ENCODE measurements at places on chromosomes 4 and X. TPM values are rescaled to one million over a fixed set of nuclear protein-coding genes. Genes with fewer than 3 reads are reported as not detected.

Gene ATP7A
- 7.6 TPM for total RNA-seq

GRCh38 chrX:23317799-23318724 is 16.6 kb upstream of the PTCHD1 start:
- H3K27me3 ChIP-seq: peaks cover 4% of the 10 kb centered on the region
- H3K4me3 ChIP-seq: no peak overlapping the region
- no peak overlapping the region for H3K27ac ChIP-seq
- no peaks in the 10 kb centered on the region for H3K4me1 ChIP-seq
- DNase-seq: peak; percentile 69
- no peaks in the 10 kb centered on the region for H3K36me3 ChIP-seq

- no peak overlapping the region for H3K27ac ChIP-seq
- no peak overlapping the region for H3K4me3 ChIP-seq
- no peaks in the 10 kb centered on the region for H3K4me1 ChIP-seq
- H3K36me3 ChIP-seq: no peaks in the 10 kb centered on the region
These were observed 160.3 kb upstream of the GPC4 start for GRCh38 chrX:133575501-133576136.

DNA sequence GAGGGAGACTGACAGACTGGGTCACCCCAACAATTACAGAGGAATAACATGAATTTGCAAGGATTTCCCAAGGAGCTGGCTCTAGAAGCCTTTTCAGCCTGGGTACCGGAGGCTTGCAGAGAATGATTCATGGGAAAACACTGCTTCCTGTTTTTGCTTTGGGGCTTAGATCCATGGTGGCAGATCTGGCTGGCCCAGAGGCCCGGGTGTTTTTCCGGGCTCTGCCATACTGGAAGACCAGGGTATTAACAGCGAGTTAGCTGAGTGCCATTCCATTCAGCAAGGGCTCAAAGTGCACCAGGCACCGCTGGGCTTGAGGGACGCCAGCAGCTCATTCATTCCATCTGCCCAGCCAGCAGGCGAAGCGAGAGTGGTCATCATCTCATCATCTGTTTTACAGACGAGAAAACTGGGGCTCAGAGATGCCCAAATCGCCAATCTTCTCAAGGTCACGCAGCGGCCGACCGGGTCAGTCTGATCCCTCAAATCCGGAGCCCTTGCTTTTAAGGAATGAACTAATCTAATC is 1.3 kb downstream of the WDR1 start:
- H3K27me3 ChIP-seq: no peaks in the 10 kb centered on the region
- peaks cover 71% of the 10 kb centered on the region for H3K4me1 ChIP-seq
- no peak for DNase-seq
- H3K27ac ChIP-seq: peak overlapping the region; percentile 95
- peak overlapping the region; percentile 98 for H3K4me3 ChIP-seq
- peaks cover 55% of the 10 kb centered on the region for H3K36me3 ChIP-seq

- DNase-seq: no peak
- H3K4me1 ChIP-seq: no peaks in the 10 kb centered on the region
- H3K27me3 ChIP-seq: peaks cover 9% of the 10 kb centered on the region
- no peak overlapping the region for H3K27ac ChIP-seq
- H3K36me3 ChIP-seq: no peaks in the 10 kb centered on the region
These were observed 27.7 kb downstream of the NHSL2 start for GRCh38 chrX:71938371-71938770.

- DNase-seq: no peak
- no peak overlapping the region for H3K4me3 ChIP-seq
- H3K27ac ChIP-seq: no peak overlapping the region
- peaks cover 3% of the 10 kb centered on the region for H3K4me1 ChIP-seq
- H3K27me3 ChIP-seq: no peaks in the 10 kb centered on the region
- H3K36me3 ChIP-seq: peaks cover 38% of the 10 kb centered on the region
These were observed 5.8 kb downstream of the GTPBP6 start for GRCh38 chrX:312621-313331.

DNA sequence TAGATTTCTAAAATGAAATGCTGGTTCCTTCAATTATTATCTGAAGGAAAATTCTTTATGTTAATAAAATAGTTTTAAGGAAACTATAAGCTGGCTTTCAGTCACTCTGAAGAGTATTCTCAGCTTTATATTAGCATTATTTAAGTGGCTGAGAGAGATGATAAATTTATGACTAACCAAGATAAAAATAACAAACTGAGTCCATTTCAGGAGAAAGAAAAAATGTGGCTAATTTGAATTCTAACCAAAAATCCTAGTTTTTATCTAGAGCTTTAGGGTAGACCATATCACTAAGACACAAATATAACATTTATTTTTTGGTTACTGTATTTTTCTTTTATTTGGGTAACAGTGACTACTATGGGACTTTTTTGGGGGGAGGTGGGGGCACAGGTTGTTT is 59.4 kb upstream of the NAP1L5 start:
- H3K27ac ChIP-seq: no peak overlapping the region
- no peak overlapping the region for H3K4me3 ChIP-seq
- H3K4me1 ChIP-seq: peaks cover 5% of the 10 kb centered on the region
- H3K27me3 ChIP-seq: no peaks in the 10 kb centered on the region

Gene TMPRSS11D
- not detected for total RNA-seq

GRCh38 chr4:38323141-38323641 is 340.8 kb upstream of the KLF3 start:
- H3K27ac ChIP-seq: no peak overlapping the region
- peaks cover 29% of the 10 kb centered on the region for H3K4me1 ChIP-seq
- H3K27me3 ChIP-seq: peaks cover 11% of the 10 kb centered on the region
- peak; percentile 42 for DNase-seq
- no peak overlapping the region for H3K4me3 ChIP-seq
- peaks cover 5% of the 10 kb centered on the region for H3K36me3 ChIP-seq

DNA sequence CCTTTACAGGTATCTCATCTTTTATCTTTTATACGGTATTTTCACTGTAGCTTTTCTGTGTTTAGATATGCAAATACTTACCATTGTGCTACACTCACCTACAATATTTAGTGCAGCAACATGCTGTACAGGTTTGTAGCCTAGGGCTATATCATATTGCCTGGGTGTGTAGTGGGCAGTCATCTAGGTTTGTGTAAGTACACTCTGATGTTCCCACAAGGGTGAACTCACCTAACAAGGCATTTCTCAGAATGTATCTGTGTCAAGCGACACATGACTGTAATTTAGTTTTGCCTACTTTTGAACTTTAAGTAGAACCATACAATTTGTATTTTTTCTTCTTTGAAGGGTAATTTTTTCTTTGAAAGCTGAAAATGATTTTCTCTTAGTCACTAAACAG is 54.2 kb upstream of the SLC10A4 start:
- H3K36me3 ChIP-seq: peaks cover 8% of the 10 kb centered on the region
- H3K27me3 ChIP-seq: no peaks in the 10 kb centered on the region
- H3K27ac ChIP-seq: no peak overlapping the region
- peaks cover 36% of the 10 kb centered on the region for H3K4me1 ChIP-seq

Gene TMEM255A
- total RNA-seq: not detected

- no peaks in the 10 kb centered on the region for H3K27me3 ChIP-seq
- no peaks in the 10 kb centered on the region for H3K36me3 ChIP-seq
- no peak overlapping the region for H3K4me3 ChIP-seq
- H3K4me1 ChIP-seq: no peaks in the 10 kb centered on the region
- H3K27ac ChIP-seq: no peak overlapping the region
These were observed 84.9 kb downstream of the SPCS3 start for GRCh38 chr4:176404621-176405020.

GRCh38 chr4:22372986-22373385 is 142.9 kb downstream of the ADGRA3 start:
- DNase-seq: no peak
- no peaks in the 10 kb centered on the region for H3K36me3 ChIP-seq
- no peak overlapping the region for H3K4me3 ChIP-seq
- no peaks in the 10 kb centered on the region for H3K4me1 ChIP-seq
- H3K27ac ChIP-seq: no peak overlapping the region

DNA sequence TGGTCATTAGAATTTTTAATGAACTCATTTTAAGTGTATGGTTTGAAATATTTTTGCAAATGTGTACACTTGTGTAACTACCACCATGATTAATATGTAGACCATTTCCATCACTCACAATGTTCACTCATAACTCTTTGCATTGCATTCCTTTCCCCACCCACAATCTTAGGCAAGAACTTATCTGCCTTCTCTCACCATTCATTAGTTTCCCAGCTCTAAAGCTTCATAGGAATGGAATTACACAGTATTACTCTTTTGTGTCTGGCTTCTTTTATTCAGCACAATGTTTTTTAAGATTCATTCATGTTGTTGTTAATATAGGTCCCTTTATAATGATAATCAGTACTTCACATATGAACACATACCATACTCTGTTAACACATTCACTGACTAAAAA is 106.1 kb downstream of the ARAP2 start:
- H3K27me3 ChIP-seq: no peaks in the 10 kb centered on the region
- no peak for DNase-seq
- no peak overlapping the region for H3K27ac ChIP-seq

- no peaks in the 10 kb centered on the region for H3K36me3 ChIP-seq
- H3K4me1 ChIP-seq: peaks cover 5% of the 10 kb centered on the region
- no peaks in the 10 kb centered on the region for H3K27me3 ChIP-seq
- DNase-seq: no peak
These were observed 112.9 kb downstream of the CEP44 start for GRCh38 chr4:174396599-174397110.

Gene DMRTC1B
- total RNA-seq: not detected

- DNase-seq: peak; percentile 76
- H3K36me3 ChIP-seq: peaks cover 58% of the 10 kb centered on the region
- H3K4me1 ChIP-seq: peaks cover 21% of the 10 kb centered on the region
- H3K27ac ChIP-seq: peak overlapping the region; percentile 17
These were observed 7.9 kb upstream of the CFP start for GRCh38 chrX:47637546-47638195.

Gene RHOXF1
- total RNA-seq: not detected

Gene AFF2
- 0.70 TPM for total RNA-seq

Gene CENPVL1
- total RNA-seq: not detected

Gene GATA1
- total RNA-seq: not detected

GRCh38 chr4:150145946-150146340 is 67.7 kb downstream of the DCLK2 start:
- DNase-seq: no peak
- H3K4me1 ChIP-seq: no peaks in the 10 kb centered on the region
- no peaks in the 10 kb centered on the region for H3K36me3 ChIP-seq
- H3K4me3 ChIP-seq: no peak overlapping the region

DNA sequence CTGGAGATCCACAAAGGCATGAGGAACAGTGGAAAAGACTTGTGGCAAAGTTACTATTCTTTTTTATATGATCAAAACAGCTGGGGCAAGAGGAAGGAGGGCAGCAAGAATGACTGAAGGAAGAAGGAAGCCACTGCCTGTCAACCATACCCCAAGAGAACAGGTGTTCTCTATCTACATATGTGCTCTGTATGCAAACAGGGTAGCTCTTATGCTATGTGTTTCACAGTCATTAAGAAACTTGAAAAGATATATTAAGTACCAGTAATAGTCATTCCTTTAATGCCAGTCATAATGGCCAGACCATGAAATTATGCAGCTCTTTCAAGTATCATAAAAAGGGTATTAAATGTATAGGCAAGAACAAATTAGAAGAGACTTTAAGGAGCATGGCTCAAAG is 363.9 kb downstream of the KLHL13 start:
- H3K36me3 ChIP-seq: no peaks in the 10 kb centered on the region
- DNase-seq: no peak
- H3K4me1 ChIP-seq: no peaks in the 10 kb centered on the region
- H3K27ac ChIP-seq: no peak overlapping the region

Gene AFP
- total RNA-seq: not detected

Gene ARHGAP36
- total RNA-seq: not detected
